A172 (cell line): ENCODE measurements at places on chromosomes 3 and 15.
A peak's percentile ranks its signal among the peaks of the same experiment; 100 is the strongest.

GRCh38 chr3:149299938-149300801, 33.3 kb downstream of the TM4SF18 start:
- peak; percentile 98 for DNase-seq

DNA sequence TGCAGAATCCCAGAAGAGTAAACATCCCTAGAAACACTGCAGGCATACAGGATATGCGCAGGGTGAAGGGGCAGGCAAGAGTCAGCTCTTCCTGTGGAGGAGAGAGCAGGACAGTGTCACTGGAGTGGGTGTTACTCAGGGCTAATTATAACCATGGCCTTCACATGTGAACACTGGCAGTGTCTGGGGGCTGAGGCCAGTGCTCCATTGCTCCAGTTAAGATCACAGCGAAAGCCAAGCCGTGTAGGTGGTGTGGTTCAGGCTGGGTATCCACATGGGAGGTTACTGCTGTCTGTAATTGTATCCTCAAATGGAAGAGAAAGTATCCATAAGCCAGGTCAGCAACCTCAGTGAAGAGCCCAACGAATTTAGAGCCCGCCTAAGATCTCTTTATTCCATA, 84.6 kb downstream of the MESD start:
- DNase-seq: no peak

DNA sequence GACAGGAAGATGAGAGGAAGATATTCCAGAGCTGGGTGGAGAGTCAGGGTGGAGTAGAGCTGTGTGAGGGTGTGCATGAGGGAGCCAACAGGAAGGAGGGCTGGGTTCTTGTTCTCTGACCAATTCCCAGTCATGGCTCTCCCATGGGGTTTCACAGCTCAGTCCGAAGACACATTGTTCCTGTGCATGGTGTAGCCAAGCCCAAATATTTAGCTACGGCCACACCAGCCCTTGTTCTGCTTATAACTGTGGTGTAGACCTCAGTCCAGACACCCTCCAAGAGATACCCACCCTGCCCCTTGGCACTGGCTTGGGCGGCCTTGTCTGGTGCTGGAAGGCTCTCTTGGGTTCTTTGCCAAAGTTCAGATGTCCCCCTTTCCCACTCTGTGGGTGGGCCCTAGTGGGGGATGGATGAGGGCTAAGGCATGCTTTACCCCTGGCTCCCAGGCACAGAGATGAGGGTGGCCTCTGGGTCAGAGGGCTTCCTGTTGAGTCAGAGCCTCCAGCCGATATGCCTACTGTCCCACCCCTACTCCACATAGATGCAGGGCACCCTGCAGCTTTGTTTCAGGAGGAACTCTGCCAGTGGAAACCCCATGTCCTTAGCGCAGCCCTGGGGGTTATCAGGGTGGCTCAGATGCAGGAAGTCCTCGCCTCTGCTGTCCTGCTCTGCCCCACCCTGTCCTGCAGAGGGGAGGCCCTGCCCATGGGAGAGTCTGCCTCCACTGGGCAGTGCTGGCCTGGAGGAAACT, 271.2 kb upstream of the CTDSPL start:
- peak; percentile 62 for DNase-seq

DNA sequence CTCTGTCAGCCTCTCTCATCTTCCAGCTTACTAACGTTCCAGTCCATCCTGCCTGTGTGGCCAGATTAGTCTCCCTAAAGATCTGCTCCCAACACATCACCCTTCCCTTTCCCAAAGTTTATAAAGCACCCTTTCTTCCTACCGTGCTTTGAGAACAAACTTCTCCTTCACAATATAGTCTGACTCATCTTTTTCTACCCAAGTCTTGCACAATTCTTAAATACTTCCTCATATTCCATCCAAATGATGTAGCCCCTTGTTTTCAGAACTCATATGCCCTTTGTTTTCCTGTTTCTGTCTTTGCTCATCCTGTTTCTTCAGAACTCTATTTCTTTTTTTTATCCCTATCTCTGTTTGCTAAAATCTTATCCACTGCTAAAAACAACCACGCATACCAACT, 326.8 kb downstream of the MFSD1 start:
- DNase-seq: peak; percentile 25
